ENCODE measurements at places on chromosomes 7 and 10. TPM values are rescaled to one million over a fixed set of nuclear protein-coding genes. Genes with fewer than 3 reads are reported as not detected.

The AMZ1 gene
- 0.16 TPM for total RNA-seq

DNA sequence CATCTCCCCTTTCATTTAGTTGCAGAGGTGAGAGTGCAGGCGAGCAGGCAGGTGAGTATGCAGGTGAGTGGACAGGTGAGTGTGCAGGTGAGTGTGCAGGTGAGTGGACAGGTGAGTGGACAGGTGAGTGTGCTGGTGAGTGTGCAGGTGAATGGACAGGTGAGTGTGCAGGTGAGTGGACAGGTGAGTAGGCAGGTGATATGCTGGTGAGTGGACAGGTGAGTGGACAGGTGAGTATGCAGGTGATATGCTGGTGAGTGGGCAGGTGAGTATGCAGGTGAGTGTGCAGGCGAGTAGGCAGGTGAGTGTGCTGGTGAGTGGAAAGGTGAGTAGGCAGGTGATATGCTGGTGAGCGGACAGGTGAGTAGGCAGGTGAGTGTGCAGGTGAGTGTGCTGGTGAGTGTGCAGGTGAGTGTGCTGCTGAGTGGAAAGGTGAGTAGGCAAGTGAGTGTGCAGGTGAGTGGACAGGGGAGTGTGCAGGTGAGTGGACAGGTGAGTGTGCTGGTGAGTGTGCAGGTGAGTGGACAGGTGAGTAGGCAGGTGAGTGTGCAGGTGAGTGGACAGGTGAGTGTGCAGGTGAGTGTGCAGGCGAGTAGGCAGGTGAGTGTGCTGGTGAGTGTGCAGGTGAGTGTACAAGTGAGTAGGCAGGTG is 165.6 kb downstream of the ADARB2 start:
- peak; percentile 37 for DNase-seq

The SORCS1 gene
- 0.16 TPM for total RNA-seq

GRCh38 chr7:157498657-157499056 is 161.9 kb downstream of the DNAJB6 start:
- peak; percentile 37 for DNase-seq

The GNG11 gene
- total RNA-seq, result 33.2 TPM

GRCh38 chr10:125578658-125579315 is 104.2 kb downstream of the TEX36 start:
- no peak for DNase-seq

All from mesenteric fat pad (tissue), 1 donor.